Activated CD4-positive, alpha-beta T cell treated with anti-CD3 and anti-CD28 coated beads, Interleukin-2, amount 10 ng/mL, durations not matched to agents 24 days and 14 days (primary cell): ENCODE measurements at places on chromosomes 2 and 18. TPM values are rescaled to one million over a fixed set of nuclear protein-coding genes. Genes with fewer than 3 reads are reported as not detected.

DNA sequence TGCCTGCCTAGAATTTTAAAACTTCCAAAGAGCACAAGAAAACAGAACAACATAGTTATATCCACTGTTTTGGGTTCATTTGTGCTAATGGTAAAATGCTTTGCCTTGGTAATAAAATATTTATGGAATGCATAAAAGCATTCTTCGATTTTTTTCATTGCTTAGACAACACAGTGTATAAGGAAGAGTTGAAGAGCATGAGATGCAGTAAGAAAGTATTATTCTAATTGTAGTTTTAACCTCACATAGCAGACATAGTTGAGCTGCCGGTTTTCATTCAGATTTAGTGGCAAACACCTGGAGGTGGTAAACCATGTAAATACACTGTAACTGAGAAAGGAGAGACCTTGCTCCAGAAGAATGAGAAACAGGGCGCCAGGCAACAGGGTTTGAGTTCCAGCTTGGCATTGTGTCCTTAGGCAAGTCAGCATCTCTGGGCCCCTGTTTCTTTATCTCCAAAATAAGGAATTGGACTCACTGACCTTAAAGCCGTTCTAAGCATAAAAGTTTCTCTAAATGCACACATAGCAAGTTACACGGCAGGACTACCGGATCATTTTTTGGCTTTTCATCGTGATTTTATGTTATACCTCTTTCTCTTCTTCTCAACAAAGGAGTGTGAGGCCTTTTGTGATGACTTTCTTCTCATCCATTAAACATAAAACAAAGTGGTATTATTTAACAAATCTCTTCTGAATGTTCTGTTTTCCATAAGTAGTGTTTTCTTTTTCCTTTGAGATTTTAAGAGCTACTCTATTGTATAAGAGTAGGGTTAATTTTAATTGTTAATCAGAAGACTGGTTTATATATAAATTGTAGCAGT, 7.9 kb downstream of the UGP2 start:
- no peaks in the 10 kb centered on the region for H3K27me3 ChIP-seq
- peaks cover 40% of the 10 kb centered on the region for H3K36me3 ChIP-seq
- peaks cover 60% of the 10 kb centered on the region for H3K4me1 ChIP-seq
- no peak for DNase-seq
- peak overlapping the region; percentile 34 for H3K27ac ChIP-seq

DNA sequence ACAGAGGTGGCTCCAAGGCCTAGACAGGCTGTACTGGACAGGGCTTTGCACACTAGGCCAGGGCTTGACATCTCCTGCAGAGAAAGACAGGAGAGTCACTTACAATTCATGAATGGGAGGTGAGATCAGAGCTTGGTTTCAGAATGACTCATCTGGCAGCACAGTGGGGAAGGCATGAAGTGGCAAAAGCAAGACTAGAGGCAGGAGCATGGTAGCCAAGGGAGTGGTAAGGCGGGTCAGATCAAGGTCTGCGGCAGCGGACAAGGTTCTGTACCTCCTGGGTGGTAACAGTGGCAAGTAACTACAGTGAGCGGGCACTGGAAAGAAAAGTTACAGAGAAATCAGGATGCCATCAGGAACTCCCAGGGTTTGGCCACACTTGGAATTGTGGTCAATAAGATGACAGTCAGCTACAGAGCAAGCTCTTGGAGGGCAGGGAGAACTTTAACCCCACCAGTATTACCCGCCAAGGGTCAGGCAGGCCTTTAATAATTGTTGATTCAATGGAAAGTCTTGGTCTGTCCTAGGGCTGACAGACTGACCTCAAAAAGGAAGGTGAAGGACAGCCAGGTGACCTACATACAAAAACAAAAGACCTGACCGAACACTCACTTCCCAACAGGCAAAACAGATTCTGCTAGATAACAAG, 5.7 kb downstream of the MCFD2 start:
- H3K4me3 ChIP-seq, result no peak overlapping the region
- peak; percentile 82 for DNase-seq
- H3K36me3 ChIP-seq, result peaks cover 55% of the 10 kb centered on the region
- no peak overlapping the region for H3K27ac ChIP-seq
- H3K4me1 ChIP-seq, result peaks cover 39% of the 10 kb centered on the region

DNA sequence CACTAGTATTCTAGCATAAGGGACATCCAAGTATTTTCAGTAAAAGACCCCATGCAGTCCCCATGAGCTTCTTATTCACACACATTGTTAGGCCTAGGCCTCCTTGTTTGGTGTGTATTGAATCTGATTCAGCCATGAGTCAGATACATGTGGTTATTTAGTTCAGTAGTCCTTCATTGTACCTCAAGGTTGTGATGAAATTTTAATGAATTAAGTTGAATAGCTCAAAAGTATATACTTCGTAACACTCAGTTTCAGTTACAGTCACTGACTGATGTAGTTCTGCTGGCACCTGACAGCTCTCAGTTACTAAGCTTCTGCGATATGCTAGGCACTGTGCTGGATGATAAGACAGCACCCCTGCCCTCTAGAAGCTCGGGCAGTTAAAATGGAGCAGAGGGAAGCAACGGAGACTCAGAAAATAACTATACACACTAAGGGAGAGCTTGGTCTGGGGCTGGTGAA, 86.4 kb downstream of the XRCC5 start:
- no peak for DNase-seq
- peak overlapping the region; percentile 32 for H3K4me3 ChIP-seq
- peaks cover 77% of the 10 kb centered on the region for H3K36me3 ChIP-seq
- H3K4me1 ChIP-seq, result peaks cover 40% of the 10 kb centered on the region
- H3K27me3 ChIP-seq, result no peaks in the 10 kb centered on the region

DNA sequence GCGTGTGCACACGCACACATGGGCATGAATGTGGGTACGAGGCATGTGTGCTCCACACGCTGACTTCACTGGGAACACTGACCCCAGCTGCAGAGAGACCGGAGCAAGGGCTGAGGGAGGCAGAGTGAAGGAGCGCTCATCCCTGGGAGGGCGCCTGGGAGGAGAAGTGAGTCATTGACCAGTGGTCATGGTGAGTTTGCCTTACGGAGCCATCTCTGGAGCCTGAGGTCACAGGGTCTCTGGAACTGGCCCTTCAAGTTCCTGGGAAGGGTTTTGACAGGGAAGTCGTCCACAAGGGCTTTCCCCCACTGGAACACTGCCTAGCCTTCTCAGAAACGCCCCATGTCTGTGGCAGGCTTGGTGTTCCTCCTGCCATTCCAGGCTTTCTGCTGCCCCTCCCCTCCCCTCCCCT, 14.3 kb upstream of the TMEM185B start:
- no peaks in the 10 kb centered on the region for H3K27me3 ChIP-seq
- no peak overlapping the region for H3K27ac ChIP-seq
- no peak for DNase-seq
- H3K4me1 ChIP-seq, result peaks cover 33% of the 10 kb centered on the region

DNA sequence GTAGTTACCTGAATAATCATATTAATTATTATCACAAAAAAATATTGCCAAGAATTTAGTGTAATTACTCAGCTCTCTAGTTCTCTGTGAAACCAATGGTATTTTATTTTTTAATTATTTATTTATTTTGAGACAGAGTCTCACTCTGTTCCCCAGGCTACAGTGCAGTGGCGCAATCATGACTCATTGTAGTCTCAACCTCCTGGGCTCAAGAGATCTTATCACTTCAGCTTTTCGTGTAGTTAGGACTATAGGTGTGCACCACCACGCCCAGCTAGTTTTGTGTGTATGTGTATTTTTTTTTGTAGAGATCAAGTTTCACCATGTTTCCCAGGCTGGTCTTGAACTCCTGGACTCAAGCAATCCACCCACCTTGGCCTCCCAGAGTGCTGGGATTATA, 440.4 kb upstream of the CDH20 start:
- H3K27ac ChIP-seq, result no peak overlapping the region
- H3K4me1 ChIP-seq, result no peaks in the 10 kb centered on the region
- H3K4me3 ChIP-seq, result no peak overlapping the region
- H3K36me3 ChIP-seq, result no peaks in the 10 kb centered on the region

The C2orf66 gene
- total RNA-seq, result 0.17 and 0.33 TPM in 2 replicates

The ITGA4 gene
- 106 and 109 TPM in 2 replicates for total RNA-seq

DNA sequence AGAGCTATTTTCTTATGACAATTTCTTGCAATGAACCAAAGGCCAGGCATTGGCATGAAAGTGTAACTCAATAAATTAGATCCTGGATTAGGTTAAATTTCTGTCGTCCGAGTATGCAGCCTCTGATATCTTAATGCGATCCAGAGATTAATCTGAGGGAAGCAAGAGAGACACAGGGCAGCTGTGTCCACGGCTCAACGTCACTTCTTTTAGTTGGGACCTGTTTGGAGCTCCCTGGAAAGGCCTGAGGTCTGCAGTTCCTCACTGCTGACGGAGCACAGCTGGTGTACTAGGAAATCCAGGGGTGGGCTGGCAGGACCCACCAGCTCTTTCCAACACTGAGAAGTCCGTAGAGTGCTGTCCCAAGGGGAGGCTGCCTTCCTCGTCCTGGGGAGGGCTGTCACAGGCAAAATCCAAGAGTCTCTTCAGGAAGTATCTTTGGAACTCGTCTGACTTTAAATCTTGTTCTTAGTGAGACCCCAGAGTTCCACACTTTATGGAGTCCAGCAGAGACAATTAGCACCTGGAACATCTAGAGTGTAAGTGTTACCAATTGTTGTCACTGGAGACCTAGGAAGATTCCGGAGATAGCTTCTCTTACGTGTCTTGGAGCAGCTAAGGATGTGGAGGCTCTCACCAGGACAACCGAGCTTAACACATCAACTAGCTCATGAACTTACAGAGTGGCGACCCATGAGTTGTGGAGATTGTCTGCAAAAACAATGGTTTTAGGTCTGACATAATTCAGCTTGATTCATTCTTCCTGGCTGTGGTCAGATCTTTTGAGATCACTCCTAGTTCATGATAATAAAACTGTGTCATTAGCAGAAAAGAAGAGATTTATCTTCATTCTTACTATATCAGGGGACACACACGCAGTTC, 173.7 kb downstream of the ACKR3 start:
- H3K27ac ChIP-seq, result no peak overlapping the region
- DNase-seq, result no peak

GRCh38 chr2:19848029-19848750, 53.6 kb downstream of the TTC32 start:
- H3K27ac ChIP-seq, result no peak overlapping the region
- H3K27me3 ChIP-seq, result peaks cover 4% of the 10 kb centered on the region
- no peak overlapping the region for H3K4me3 ChIP-seq
- no peak for DNase-seq
- H3K36me3 ChIP-seq, result no peaks in the 10 kb centered on the region

DNA sequence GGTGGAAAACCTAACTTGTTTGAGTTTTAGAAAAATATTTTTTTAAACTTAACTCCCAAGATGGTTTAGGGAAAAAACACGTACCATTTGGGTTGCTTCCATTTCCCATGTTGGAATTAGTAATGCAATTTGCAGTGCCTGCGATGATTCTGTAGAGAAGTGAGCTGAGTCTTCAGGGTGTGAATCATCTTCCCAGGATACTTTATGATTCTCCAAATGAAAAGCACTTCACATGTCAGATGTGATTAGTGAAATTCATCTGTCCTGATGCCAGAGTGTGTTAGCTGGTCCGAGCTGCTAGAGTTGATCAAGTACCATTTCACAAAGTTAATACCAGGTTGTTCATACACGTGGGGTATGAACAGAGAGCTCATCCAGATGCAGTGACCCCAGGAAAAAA, 59.1 kb downstream of the ACOXL start:
- peaks cover 68% of the 10 kb centered on the region for H3K27me3 ChIP-seq
- no peak for DNase-seq
- H3K27ac ChIP-seq, result no peak overlapping the region
- H3K36me3 ChIP-seq, result no peaks in the 10 kb centered on the region

The ZNF385B gene
- total RNA-seq, result not detected in 2 replicates

The SERPINB12 gene
- total RNA-seq, result not detected in 2 replicates

DNA sequence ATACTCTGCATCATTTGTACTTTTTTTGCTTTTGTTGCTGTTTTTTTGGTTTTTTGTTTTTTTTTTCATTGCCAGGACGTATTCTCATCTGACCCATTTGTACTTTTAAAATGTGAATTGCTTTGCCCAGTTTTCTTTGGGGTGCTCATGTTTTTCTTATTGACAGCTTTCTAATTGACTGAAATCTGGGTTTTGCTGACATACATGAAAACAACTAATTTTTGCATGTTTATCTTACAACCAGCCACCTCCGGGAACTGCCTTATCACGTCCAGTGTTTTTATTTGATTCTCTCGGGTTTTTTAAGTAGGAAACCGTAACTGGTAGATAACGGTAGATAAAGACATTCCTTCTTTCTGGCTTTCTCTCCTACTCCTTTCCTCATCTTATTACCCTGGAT, 38.6 kb downstream of the SNORC start:
- no peak overlapping the region for H3K4me3 ChIP-seq
- H3K36me3 ChIP-seq, result no peaks in the 10 kb centered on the region
- H3K27ac ChIP-seq, result no peak overlapping the region

DNA sequence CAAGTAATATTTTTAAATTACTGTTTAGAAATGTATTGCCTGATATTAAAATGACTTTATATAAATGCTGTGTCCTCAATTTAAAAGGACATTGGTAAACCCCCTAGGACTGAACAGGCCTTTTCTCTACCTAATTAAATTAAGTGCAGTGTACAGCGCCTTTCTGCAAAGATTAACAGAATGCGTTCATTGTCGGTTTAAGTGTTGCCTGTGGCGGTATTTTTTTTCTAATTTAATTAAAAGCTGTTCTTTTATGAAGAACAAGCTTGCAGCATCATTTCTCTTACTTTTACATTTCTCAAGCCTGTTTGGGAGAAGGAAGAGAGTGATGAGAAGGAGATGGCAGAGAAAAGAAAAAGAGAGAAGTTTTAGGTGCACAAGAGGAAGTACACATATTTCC, 344.9 kb downstream of the CPS1 start:
- H3K36me3 ChIP-seq, result no peaks in the 10 kb centered on the region
- no peaks in the 10 kb centered on the region for H3K4me1 ChIP-seq
- no peaks in the 10 kb centered on the region for H3K27me3 ChIP-seq
- DNase-seq, result no peak
- H3K4me3 ChIP-seq, result no peak overlapping the region

DNA sequence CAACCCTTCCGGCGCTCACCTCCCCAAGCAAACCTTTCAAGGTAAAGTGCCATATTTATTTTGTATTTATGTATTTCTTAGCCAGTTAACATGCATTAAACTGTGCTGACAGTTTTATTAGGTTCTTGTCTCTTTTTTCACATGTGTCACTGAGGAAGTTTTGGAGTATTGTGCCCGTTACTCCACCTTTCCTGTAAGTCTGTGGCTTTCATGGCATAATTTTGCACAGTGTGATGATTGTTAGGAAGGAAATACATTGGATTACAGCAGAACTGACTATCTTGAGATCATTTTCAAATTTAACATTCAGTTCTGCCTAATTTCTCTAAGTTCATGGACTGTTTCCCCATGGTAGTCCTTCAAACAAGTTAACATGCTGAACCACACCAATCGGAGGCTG, 67.7 kb downstream of the COLEC12 start:
- no peaks in the 10 kb centered on the region for H3K4me1 ChIP-seq
- no peak overlapping the region for H3K4me3 ChIP-seq
- DNase-seq, result no peak
- no peaks in the 10 kb centered on the region for H3K36me3 ChIP-seq
- H3K27me3 ChIP-seq, result peaks cover 7% of the 10 kb centered on the region

DNA sequence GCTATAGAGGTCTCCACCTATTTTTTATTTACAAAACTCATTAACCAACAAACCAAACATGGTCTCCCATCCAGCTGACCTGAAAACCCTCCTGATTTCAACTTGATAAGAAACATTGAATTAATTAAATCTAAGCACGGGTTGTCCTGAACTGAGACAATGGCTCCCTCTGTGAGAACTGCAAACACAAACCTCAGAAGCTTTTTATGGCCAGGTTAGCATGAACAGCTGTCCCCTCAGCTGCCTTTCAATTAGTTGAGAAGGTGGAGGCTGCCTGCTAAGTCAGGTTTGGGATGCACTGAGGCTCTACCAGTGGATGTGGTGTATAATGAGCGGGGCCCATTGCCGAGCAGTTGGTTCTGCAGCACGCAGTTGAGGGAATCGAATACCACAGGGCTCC, 258.5 kb upstream of the DDX18 start:
- H3K4me3 ChIP-seq, result no peak overlapping the region
- H3K27me3 ChIP-seq, result no peaks in the 10 kb centered on the region
- no peak overlapping the region for H3K27ac ChIP-seq
- H3K4me1 ChIP-seq, result no peaks in the 10 kb centered on the region
